Effector CD8-positive, alpha-beta T cell (primary cell): ENCODE measurements at places on chromosomes 7 and 10.

- no peak for DNase-seq
These were observed 44.4 kb upstream of the OPN4 start for GRCh38 chr10:86609920-86610319.

DNA sequence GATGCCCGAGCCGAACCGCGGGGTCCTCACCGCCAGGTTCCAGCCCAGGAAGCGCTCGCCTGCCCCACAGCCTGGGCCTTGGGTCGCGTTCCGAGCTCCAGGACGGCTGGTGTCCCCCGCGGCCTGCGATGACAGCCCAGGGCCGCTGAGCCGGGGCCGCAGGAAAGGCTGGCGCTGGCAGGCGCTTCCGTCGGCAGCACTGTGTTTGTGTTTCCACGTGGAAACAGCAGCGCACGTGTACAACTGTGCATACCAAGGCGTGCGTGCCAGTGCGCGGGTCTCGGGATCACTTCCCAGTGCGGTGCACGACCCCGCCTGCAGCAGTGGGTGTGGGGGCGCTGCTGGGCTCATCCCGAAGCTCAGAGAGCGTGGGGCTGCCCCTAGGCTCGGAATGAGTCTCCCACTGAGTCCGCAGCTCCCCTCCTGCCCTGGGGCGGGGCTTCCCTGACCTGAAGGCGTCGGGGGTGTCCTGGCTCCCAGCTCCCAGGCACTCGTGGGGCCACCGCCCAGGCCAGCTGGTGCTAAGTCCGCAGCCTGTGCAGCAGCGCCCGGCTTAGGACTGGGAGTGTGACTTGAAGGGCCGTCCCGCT is 17.2 kb downstream of the AP5Z1 start:
- no peak for DNase-seq

DNA sequence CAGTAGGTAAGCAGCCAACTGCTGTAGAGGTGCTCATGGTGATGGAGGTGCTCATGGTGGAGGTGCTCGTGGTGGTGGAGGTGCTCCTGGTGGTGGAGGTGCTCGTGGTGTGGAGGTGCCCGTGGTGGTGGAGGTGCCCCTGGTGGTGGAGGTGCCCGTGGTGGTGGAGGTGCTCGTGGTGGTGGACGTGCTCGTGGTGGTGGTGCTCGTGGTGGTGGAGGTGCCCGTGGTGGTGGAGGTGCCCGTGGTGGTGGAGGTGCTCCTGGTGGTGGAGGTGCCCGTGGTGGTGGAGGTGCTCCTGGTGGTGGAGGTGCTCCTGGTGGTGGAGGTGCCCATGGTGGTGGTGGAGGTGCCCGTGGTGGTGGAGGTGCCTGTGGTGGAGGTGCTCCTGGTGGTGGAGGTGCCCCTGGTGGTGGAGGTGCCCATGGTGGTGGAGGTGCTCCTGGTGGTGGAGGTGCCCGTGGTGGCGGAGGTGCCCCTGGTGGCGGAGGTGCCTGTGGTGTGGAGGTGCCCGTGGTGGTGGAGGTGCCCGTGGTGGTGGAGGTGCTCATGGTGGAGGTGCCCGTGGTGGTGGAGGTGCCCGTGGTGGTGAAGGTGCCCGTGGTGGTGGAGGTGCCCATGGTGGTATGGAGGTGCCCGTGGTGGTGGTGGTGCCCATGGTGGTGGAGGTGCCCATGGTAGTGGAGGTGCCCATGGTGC is 517.3 kb downstream of the PTPRN2 start:
- no peak for DNase-seq

DNA sequence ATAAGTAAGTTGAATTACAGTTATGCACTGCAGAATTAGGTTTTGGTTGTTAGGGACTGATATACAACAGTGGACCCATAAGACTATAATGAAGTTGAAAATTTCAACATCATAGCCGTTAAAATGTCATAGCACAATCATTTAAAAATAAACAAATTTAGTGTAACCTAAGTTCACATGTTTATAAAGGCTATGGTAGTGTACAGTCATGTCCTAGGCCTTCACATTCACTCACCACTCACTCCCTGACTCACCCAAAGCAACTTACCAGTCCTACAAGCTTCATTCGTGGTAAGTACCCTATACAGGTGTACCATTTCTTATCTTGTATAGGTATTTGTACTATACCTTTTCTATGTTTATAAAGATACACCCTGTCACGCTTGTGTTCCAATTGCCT is 113.7 kb downstream of the RAB11FIP2 start:
- DNase-seq: no peak

DNA sequence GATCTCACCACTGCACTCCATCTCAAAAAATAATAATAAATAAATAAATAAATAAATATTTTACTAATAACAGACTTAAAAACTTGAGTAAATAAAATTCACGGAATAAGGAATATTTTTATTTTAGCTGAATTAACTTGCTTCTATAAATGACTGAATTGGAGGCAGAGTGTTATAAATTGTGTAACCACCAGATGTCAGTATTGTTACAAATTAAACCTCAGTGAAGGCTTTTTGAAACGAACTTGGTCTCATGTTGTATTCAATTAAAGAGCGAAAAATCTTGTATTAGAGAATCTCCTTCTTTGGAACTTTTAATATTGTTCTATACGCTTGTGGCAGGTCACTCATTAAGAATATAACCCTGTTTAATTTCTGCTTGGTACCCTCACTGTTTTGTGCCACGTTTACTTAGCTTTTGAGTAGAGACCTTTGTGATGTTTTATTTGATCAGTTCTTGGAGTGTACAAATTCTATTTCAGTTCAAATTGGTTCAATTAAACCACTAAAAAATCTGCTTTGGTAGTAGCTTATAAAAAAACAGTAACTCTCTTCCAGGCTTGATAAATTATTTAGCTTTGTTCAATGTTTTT is 45.6 kb upstream of the SCIN start:
- DNase-seq: no peak
